ENCODE measurements at places on chromosomes 13 and 19.

DNA sequence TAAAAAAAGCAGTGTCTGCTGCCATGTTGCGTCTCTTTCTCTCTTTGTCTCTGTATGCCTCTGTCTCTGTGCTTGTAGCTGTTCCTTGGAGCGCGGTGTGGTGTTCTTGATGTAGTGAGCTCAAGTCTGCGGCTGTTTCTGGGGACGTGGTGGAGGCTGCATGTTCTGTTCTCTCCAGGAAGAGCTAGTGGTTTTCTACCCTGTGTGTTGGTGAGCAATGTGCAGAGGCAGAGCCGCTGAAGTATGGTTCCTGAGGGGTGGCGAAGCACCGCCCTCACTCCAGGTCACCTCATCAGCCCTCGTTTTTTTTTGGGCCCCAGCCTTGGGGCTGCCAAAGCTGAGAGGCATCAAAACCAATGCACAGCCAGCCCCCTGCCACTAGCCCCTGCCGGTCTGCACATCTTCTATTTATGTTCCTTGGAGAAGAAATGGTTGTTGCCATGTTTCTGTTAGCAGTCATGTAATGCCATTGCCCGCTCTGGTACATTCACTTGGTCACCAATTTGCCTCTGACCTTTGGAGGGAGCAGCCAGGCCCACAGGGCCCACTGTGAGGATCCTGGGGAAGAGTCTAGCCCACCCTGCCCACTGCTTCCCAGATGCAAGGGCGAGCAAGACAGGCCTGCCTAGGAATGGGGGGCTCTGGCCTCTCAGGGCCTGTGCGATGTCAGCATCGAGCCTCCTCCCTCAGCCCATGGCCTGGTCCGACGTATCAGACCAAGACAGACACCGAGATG, 7.2 kb downstream of the HNRNPL start:
- DNase-seq, result no peak

GRCh38 chr19:22628401-22628800, 5.7 kb upstream of the ZNF492 start:
- no peak for DNase-seq

DNA sequence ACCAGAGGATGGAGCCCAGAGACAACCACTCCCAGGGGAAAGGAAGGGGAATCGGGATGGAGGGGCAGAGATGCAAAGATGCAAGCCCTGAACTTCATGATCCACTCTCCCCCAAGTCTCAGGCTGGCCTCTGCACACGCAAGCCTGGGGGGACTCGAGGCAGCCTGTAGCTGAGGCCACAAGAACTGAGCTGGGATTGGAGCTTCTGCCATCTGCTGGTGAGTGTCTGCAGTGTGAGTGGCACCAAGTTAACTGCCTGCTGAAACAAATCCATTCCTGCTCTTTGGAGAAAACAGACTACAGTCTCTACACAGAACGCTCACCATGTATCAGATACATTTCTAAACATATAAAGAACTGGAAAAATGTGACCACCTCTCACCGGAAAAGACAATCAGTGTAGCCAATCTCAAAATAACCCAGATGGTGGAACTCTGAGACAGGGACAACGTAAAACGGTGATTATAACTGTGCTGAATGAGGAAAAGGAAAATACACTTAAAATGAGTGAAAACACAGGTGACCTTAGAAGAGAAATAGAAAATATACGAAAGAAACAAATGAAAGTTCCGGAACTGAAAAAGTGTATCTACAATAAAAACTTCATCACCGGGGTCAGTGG, 62.1 kb downstream of the KLF2 start:
- no peak for DNase-seq

GRCh38 chr19:16288544-16288943, 36.1 kb upstream of the KLF2 start:
- no peak for DNase-seq

DNA sequence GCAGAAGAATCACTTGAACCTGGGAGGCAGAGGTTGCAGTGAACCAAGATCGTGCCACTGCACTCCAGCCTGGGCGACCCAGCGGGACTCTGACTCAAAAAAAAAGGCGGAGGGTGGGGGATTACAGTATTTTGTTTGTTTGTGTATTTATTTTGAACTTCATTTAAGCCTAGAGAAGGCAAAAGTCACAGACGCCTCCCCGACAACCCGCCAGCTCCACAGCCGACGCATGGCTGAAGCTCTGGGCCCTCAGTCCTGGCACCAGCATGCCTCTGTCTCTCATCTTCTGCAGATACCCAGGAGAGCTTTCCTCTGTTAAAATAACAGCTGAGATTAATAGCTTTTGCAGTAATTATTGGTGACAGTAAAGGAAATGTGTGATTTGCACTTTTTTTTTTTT, 17.2 kb upstream of the PDCD5 start:
- no peak for DNase-seq

- no peak for DNase-seq
Measured at GRCh38 chr19:2199215-2199614, 35.5 kb downstream of the DOT1L start.

Data from NCI-H1436 treated with DMSO at 0.1 percent for 48 hours (cell line).